Effector CD8-positive, alpha-beta T cell (primary cell): ENCODE measurements at places on chromosomes 3 and 15.

DNA sequence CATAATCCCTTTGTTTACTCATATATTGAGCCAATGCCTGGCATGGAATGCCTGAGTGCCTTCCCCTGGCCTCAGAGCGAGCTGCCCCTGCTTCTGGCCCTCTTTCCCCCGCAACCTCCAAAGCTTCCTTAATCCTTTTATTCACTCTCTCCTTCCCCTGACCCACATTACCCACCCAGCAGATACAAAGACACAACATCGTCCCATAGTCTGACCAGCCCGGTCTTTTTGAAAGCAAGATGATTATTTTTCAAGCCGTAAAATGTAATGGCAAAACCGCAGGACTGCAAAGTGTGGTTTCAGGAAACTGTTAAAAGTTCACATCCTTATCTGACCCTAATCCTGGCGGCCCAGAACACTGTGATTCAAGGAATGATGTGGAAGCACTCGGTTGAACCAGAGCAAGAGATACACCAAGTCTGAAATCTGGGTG, 78.4 kb upstream of the LRTM1 start:
- DNase-seq, result no peak

DNA sequence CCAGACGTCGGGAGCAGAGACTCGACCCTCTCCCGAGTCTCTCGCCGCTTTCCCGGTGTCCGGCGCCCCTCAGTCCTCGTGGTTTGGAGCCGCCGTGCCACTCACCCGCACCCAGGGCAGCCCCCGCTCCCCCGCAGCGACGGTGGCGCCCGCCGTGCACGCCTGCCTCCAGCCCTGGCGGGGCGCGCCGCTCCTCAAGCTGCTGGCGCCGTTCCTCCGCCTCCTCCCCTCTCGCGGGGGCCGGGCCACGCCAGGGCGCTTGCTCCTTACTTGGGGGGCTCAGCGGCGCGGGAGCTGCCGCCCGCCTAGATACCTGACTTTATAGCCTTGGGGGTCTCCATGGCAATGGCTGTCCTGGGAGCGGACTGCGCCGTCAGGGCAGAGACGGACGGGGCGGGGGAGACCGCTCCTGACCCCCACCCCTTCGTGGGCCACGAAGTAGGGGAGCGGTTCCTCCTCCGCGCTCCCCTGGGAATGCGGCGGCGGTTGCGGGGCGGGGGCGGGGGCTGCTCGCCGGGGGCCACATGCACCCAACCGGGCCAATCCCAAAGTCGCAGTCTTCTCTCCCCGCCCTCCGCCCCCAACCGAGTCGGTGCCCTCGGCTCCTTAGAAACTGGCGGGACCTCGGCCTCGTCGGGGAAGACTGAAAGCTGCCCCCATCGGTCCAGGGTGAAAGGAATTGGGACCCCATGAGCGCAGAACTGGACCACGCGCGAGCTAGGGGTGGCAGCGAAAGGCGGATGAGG, at the start of gene ANKRD63:
ANKRD63 (minus strand) TSS at position 196 of the 746 bp plus-strand sequence. CDS start 478 bp downstream, outside the sequence.
- peak; percentile 8 for DNase-seq

DNA sequence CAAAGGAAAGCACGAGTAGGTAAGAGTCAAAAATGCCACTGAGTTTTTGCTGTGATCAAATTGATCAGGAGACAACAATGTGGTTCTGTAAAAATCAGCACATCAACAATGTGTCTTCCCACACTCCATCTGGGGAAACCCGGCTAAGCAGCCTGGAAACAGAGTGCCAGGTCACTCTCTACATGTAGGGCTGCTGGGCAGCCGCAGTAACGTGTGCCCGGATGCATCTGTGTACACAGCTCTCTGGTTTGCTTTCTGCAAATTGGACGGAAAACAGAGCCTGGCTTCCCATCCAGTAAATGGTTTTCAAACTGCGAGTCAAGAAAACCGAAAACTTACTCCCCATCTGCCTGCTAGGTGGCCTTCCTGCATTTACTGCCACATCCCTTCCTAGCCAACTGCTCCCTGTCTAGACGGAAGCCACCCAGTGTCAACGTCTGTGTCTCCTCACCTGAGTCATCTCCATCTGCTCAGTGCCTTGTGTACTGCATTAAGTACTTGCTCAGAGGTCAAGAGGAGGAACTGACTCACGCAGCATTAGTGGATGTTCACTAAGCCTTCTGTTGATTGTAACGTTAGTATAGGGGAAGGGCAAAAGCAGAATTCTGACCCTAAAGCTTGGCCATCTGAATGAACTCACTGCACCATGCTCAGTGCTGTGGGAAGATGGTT, 124.1 kb downstream of the TJP1 start:
- no peak for DNase-seq

- DNase-seq, result no peak
These were observed 33.3 kb downstream of the ZNF609 start for GRCh38 chr15:64493641-64494040.

- no peak for DNase-seq
These were observed 230.4 kb upstream of the DCBLD2 start for GRCh38 chr3:99131876-99132275.

GRCh38 chr15:31303726-31304648, 22.6 kb upstream of the KLF13 start:
- no peak for DNase-seq

DNA sequence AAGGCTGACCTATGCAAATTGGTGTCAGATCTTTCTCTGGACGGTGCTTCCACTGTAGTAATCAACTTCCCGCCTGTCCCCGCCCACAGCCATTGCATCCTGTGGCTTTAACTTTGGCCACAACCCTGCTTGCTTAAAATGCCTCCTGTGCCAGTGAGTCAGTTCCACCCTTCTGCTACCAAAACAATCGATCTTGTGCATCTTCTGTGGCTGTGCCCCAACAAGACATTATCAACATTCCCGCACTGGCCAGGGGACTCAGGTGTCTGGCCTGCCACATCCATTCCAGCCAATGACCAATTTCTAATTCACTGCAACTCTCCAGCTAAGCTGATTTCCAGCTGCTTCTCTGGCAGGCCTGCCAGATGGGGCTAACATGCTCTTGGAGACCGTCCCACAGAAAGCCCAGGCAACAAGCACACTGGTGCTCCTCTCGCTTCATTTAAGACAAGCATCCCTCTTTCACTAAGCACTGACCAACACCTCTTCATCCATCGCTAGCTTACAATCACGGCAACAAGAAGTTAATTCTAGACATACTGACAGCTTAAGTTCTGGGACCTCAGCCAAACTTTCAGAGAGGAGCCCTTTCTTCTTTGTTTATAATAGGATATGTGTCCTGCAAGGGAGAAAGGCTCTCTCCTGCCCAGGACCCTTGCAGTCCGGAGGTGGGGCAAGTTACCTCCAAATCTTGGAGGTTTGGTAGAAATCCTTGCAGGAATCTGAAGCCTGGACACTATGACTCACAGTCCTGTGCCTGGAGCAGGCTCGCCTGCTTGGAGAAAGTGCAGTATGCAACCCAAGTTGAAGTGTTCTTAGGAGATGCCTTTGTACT, 6.7 kb downstream of the CA12 start:
- no peak for DNase-seq

GRCh38 chr3:127750226-127751031, 71.9 kb downstream of the MGLL start:
- no peak for DNase-seq

DNA sequence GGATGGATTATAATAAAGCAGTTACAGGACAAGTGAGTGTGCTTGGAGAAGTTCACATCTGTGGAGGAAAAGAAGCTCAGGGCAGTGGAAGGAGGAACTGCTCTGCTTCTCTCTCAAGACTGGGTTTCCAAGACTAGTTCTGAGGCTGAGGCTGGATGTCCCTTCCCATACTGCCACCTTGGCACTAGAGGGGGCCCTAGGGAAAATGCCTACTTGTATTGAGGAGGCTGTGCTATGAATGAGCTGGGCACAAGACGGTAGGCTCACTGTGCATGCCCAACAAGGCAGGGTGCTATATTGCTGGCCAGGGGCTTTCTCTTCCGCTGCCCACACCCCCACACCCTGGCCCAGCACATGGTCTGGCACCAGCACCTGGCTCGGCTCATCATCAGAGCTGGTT, 65.2 kb downstream of the SLCO2A1 start:
- no peak for DNase-seq

DNA sequence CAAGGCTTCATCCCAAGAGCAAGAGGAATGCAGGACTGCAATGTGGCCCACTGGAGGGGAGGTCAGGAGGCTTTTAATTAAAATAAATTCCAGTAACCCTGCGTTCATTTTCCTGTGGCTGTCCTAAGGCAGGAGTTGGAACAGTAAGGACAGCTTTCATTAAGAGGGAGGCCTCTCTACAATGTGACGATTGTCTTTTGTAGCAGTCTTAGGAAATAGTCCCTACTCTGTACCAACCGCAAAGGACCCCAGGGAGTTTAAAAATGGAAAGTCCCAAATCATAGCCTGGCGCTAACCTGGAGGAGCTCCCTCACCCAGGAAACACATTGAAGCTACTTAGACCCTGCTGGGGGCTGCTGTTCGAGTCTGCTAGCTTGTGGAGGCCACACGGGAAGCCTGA, 62.8 kb downstream of the SYNM start:
- no peak for DNase-seq

DNA sequence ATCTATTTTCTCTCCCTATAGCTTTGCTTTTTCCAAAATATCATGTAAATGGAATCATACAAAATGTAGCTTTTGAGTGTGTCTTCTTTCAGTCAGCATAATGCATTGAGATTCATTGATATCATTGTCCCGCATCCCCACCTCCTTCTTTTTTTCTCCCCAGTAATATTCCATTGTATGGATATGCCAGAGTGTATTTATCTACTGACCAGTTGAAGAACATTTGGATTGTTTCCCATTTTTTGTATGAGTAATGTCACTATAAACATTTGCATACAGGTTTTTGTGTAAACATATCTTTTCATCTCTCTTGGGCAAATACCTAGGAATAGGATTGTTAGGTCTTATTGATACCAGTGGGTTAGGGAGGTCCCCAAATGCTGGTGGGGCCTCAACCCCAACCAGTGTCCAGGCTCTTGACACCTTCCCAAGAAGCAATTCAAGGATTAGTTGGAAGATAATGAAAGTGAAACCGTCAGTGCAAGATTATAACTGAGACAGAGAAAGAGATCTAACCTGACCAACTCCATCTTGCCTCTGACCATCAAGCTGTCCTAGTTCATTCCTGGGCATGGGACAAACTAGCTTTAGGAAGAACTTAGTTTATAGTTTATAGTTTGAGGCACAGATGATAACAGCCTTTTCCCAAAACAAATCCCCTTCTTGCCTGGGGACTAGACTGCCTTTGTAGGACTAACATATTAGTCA, 7.4 kb upstream of the SLC33A1 start:
- DNase-seq, result no peak
